ENCODE measurements at places on chromosomes 7 and 10.

DNA sequence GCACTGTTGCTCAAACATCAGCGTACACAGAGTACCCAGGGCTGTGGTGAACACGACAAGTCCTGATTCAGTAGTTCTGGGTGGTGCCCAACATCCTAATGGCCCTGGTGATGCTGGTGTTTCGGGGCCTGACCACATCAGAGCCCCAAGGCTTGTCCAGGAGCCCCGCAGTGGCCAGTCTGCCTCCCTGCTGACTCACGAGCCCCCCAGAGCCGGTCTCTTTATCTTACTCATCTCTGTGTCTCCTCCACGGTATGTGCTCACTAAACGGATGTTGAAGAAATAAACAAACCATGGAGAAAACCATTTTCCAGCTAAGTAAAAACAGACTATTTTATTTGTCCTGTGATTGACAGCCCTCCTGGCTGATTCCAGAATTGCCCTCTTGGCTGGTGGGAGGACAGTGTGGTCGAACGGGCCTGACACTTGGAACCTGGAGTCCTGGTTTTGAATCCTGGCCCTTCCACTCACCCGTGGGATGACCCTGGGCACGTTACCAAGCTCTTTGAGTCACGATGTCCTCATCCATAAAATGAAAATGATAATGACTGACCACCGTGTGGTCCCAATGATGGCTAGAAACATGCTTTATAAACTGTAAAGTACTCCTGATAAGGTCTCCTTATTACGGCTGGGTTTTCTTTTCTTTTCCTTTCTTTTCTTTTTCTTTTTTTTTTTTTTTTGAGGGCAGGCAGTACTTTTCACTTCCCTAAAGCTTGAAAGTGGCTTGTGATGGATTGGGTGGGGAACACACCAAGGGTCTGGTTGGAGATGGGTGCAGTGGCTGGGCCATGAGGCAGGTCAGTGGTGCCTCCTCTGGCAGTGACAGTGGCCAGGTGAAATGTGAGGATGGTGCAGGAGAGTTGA is 5.7 kb downstream of the HIP1 start:
- DNase-seq = peak; percentile 91

DNA sequence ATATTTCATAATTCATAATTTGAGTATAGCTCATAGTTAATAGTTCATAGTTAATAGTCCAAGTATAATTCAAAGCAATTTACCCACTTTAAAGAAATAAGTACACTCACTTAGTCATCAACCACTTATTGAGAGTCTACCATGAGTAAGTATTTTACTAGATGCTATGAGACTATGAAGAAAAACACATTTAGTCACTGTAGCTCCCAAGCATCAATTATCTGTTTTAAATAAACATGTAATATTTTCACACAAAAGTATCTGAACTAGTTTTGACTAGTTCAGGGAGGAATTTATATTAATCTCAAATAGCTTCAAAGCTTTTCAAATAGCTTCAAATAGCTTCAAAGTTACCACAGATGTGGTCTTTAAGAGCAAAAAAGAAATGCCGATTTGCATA is 119.2 kb downstream of the ANK3 start:
- peak; percentile 40 for DNase-seq

DNA sequence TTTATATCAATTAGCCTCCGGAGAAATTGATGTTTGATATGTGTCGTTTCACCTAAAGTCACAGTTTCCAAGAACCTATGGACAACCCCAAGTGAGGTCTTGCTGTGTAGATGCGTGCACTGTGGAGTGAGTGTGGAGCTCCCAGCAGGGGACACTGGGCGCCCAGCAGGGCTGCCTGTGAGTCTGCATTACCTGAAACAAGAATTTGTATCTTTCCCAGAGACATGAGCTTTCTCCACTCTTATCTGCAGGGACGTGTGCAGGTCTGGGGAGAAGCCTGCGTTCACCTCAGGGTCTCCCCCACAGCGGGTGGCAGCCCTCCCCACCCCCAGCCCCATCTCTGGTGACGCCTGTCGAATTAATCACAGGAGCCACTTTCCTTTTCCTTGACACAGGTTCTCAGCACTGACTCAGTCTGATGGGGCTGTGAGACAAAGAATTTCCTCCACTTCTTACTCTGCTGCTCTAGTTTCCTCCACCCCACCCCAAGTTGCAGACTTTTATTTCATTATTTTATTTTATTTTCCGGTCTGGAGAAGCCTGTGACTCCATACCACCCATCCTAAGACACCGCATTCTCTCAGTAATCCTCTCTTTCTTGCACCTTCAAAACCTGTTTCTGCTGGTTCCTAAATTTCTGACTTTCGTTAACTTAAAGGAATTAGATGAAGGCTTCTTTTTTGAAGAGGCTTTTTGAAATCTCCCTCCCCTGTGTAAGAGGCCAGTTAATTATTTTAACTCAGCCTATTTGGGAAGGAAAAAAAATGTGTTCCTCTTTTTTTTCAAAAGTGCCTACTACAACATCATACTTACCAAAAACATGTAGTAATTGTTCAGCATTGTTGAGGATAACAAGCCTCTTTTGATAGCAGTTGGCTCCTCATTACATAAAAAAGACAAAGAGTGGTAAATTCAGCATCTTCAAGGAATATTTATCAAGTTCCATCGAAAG is 17.0 kb upstream of the INSIG1 start:
- DNase-seq = no peak

GRCh38 chr10:6590100-6590499 is 10.0 kb upstream of the PRKCQ start:
- no peak for DNase-seq

GRCh38 chr10:52256832-52257691 is 57.0 kb upstream of the DKK1 start:
- DNase-seq = peak; percentile 31

DNA sequence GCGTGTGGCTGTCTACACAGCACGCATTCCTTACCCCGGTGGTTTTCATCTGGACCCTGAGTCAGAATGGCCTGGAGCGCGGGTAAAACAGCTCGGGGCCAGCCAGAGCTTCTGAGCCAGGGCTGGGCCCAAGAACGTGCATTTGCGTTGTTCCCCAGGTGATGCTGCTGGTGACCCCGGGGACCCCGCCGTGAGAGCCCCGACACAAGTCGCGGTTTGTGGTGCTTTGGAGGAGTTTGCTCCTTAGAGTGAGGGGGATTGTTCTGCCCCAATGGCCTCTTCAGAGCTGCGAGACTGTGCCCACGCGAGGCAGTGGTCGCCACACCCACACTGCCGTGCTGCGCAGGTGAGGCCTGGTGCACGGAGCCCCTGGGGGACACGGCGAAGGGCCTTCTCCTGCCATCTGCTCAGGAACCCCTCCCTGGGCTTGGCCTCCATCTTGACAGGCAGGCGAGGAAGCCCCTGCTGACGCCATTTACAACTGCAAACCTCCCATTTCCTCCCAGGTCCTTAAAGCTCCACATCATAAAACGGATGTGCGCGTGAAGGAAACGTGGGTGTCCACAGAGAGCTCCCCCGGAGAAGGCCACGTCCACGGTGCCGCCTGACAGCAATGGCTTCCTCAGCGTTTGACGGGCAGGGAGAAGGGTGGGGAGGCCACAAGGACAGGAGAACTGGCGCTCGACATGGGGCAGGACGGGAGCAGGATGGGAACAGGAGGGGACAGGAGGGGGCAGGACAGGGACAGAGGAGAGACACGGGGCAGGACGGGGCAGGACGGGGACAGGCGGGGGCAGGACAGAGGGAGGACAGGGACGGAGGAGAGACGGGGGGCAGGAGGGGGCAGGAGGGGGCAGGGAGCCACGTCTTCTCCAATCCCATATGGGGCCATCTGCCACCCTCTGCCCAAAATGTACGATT is 477.2 kb downstream of the DNAJB6 start:
- DNase-seq = no peak

- no peak for DNase-seq
Measured at GRCh38 chr10:71431239-71432100, 34.8 kb downstream of the CDH23 start.

DNA sequence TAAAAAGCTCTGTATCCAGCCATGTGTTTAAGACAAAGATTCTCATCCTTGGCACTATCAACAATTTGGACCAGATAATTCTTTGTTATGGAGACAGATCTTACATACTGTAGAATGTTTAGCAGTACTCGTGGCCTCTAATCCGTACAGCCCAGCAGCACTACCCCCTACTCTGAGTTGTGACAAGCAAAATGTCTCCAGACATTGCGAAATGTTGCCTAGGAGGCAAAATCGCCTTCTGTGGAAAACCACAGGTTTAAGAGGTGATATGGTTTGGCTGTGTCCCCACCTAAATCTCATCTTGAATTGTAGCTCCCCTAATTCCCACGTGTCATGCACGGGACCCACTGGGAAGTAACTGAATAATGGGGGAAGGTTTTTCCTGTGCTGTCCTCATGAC is 186.7 kb downstream of the CHCHD3 start:
- DNase-seq = no peak

GRCh38 chr10:49076741-49077521 is 38.4 kb downstream of the VSTM4 start:
- DNase-seq = no peak

GRCh38 chr7:158414002-158414401 is 173.6 kb downstream of the PTPRN2 start:
- DNase-seq = no peak

GRCh38 chr10:106592396-106592795 is 572.1 kb downstream of the SORCS1 start:
- no peak for DNase-seq

GRCh38 chr7:44112997-44113763 is 9.0 kb downstream of the AEBP1 start:
- DNase-seq = no peak

DNA sequence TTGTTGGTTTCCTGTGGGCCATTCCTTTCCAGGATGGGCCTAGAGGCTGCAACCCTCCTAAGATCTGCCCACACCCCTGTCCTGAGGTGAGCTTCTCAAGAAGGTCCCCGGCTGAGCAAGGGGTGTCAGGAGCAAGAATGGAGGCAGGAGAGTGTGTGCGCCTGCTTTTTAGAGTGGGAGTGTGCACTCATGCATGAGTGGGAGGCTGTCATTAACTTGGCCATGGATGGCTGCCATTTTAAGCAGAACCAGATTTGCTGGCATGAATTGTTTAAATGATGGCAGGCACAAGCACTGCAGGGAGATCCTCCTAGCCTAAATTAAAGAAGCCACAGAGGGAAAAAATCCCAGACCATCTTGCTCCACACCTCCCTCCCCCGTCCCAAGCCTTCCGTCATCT is 2.9 kb upstream of the SGPL1 start:
- DNase-seq = no peak

DNA sequence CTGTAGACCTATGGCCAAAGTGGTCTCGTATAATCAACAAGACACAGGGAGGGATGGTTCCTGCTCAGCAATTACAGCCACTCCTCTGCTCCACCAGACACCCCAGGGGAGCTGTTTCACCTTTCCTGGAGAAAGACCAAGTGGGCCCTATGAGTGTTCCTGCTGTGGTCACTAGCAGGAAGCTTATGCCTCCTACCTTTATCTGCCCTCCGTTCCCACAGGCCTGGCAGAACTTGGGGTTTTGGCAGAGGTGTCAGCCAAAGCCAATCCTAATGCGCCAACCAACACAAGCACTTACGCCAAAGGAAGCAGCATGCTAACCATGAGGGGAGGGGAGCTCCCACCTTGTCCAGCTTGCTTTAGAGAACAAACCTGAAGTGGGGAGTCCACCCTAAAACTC is 31.2 kb downstream of the XPNPEP1 start:
- DNase-seq = no peak

DNA sequence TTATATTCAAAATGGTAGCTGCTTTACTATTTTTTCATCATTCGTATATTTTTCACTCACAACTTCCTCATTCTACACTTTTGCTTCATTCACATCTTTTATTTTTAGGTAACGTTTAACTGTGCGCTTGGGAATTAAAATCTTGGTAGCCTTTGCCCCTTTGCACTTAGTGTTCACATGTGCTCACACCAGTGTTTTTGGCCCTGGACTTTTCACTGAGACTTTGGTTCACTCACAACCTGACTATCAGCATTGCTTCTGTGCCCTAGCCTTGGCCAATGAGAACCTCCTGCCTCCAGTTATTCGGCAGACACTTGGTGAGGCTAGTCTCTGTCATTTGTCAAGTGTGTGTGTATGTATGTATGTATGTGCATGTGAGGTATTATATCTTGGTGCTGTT is 596.9 kb downstream of the SORCS1 start:
- no peak for DNase-seq

DNA sequence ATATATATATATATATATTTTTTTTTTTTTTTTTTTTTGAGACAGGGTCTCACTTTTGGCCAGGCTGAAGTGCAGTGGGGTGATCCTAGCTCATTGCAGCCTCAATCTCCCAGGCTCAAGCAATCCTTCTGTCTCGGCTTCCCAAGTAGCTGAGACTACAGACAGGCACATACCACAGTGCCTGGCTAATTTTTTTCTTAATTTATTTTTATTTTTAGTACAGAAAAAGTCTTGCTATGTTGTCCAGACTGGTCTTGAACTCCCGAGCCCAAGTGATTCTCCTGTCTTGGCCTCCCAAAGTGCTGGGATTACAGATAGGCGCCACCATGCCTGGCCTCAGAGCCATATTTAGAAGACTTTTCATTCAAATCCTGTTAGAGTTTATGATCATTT is 79.6 kb downstream of the PRTFDC1 start:
- no peak for DNase-seq

DNA sequence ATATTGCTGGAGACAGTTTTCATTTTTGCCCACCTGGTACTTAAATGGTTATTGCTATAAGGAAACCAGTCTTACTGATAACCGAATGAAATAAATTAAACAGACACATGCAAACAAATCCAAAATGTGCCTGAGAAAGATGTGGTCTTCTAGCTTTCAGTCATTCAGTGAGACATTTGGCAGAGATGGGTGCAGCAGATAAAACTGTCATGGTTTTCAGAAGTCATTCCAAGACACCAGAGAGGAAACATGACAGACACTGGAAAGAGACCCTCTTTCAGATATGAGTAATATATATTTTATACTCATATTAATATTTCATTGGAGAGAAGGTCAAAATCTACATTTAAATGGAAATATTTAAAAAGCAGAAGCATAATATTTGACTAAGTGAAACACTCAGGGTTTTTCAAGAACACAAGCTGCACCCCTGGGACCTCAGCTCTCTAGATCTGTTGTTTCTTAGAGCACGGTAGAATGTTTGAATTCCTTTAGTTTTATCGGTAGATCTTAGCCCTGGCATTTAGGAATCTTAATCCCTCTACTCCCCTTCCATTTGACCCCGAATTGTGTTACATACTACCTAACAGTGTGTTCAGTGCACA is 246.1 kb downstream of the AUTS2 start:
- DNase-seq = no peak

DNA sequence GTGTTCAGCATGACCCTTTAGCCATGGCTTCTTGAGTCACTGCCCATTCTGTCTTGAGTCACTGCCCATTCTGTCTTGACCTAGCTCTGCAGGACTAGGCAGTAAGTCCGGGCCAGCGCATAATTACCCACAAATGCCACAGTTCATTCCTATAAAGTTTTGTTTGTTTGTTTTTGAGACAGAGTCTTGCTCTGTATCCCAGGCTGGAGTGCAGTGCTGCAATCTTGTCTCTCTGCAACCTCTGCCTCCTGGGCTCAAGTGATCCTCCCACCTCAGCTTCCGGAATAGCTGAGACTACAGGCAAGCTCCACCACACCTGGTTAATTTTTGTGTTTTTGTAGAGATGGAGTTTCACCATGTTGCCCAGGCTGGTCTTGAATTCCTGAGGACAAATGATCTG is 32.7 kb upstream of the TARP start:
- peak; percentile 45 for DNase-seq
